ENCODE measurements at places on chromosomes 4 and X. TPM values are rescaled to one million over a fixed set of nuclear protein-coding genes. Genes with fewer than 3 reads are reported as not detected.

DNA sequence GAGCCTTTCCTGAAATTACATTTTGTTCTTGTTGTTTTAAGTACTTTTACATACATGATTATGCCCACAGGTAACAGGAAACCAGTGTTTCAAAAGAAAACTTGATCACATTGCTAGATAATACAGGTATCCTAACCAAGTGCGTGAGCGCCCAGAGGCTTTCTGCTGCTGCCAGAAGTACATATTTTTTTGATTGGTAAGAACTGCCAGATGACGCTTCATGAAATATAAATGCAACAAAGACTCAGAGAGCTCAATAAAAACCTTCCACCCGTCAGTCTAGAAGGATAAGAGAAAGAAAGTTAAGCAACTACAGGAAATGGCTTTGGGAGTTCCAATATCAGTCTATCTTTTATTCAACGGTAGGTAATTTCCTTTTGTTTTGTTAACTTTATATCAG lies at the start of gene EPGN:
TSS of gene EPGN (plus strand) at position 256 of the 400 bp plus-strand sequence. CDS start at position 320, 64 bp downstream.
- no peak for DNase-seq

DNA sequence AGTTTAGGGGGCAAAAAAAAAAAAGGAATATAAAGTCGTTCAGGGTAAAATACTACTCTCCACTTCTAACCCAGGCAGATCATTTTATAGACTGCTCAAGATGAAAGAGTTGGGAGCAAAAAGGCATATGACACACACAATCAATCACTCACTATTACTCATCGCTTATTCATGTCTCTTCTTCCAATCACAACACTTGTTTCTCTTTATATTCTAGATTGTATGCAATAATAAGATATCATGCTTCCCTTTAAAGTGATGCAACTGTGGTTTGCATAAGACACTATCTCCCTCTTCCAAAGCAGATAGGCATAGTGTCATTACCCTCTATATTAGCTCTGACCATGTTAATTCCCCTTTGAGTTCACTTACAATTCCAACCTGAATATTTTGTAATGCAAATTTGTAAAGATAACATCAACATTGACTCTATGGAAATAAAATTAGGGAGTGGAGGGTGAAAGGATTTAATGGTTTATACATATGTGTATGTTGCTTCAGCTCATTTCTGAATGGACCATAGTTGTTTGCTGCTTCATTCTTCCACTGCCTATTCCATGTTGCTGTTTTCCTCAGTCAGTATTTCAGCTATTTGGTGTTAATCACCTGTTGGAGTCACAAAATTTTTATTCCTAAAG lies 154.9 kb upstream of the EPHA5 start:
- no peak for DNase-seq

FABP2 gene
- not detected for total RNA-seq

COL25A1 gene
- 3.4 TPM for total RNA-seq

- DNase-seq: no peak
These were observed 9.5 kb downstream of the HPGDS start for GRCh38 chr4:94332983-94333590.

GRCh38 chrX:82973646-82974045 lies 534.4 kb upstream of the POU3F4 start:
- DNase-seq: peak; percentile 43

TMSB15C gene
- total RNA-seq: 1.4 TPM

GRCh38 chrX:131729295-131729694 lies 185.4 kb downstream of the OR13H1 start:
- DNase-seq: peak; percentile 91

GAGE12J gene
- not detected for total RNA-seq

DNA sequence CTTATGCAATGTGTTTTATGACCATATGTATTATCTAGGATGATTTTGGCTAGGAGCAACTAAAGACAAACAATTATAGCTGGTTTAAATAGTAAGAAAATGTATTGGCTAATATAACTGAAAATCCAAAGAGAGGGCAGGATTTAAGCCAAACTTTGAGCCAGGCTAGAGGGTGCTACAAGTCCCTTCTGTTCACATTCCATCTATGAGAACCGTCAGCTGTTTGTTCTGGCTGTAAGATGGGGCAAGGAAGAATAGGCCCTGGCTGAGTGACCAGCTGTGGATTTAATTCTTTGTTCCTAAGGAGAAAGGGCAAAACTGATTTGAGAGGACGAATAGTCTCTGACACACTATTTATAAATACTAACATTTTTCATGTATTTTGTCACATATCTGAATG lies 79.2 kb upstream of the UGT8 start:
- DNase-seq: no peak

VCX3A gene
- total RNA-seq: not detected

NPY1R gene
- 4.5 TPM for total RNA-seq

DNA sequence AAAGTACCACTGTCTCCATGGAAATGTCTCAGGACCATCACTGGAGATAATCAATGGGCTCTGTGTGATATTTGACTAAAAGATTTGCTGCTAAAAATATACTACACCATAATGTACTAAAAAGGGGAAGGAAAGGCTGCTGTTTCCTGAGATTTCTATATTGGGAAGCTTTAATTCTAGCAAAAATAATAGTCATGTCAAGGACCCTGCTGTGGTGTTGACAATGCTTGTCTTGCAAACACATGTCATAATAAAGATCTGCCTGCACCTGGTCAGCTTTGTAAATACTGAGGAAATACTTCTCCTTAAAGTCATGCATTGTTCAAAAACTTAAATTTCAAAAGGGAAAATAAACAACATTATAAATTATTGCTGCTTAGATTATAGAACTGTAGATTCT lies 417.9 kb downstream of the GPM6A start:
- DNase-seq: no peak

- DNase-seq: no peak
These were observed 33.0 kb upstream of the CPLX1 start for GRCh38 chr4:858831-859451.

DNA sequence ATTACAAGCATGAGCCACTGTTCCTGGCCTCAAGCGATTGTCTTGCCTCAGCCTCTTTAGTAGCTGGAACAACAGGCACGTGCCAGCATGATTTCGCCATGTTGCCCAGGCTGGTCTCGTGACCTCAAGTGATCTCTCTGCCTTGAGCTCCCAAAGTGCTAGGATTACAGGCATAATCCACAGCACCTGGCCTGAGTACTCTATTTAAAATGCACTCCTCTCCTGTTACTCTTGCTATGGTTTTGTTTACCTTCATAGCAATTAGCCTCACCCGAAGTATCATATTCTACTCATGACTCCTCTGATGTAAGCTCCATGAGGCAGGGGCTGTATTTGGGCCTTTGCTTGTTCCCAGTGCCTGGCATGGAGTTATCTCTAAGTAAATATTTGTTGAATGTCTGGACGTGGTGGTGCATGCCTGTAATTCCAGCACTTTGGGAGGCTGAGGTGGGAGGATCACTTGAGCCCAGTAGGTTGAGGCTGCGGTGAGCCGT lies 92.5 kb upstream of the SLC34A2 start:
- DNase-seq: no peak

- no peak for DNase-seq
These were observed 36.9 kb upstream of the CHIC1 start for GRCh38 chrX:73525928-73526690.

TCP11X2 gene
- total RNA-seq: not detected

- DNase-seq: no peak
These were observed 28.4 kb upstream of the CPLX1 start for GRCh38 chr4:854356-854755.

DNA sequence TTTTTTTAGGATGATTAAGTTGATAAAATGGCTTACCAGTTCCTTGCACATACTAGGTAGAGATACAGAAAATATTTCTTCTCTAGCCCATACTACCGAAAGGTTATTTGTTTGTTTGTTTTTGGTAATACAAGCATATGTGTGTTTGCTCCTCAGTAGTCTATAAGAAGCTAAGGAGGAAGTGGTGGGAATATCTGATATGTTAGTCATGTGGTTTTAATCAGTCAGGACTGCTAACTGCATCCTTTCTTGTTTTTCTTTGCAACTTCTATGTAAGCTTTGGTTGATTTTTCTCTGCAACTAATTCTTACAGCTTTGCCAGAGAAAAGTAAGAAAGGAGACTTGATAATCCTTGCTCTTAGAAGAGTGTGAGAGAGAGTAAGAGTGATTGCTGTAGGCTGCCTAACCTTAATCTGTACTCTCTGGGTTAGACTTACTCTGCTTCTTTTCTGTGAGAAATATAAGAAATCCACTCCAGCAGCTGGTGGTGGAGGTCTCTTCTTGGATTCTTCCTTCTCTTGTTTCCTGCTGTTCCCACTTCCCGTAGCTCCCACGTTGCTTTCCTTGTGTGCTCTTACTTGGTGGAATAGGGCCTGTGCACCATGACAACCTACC lies 28.3 kb downstream of the SEPTIN11 start:
- no peak for DNase-seq

DNA sequence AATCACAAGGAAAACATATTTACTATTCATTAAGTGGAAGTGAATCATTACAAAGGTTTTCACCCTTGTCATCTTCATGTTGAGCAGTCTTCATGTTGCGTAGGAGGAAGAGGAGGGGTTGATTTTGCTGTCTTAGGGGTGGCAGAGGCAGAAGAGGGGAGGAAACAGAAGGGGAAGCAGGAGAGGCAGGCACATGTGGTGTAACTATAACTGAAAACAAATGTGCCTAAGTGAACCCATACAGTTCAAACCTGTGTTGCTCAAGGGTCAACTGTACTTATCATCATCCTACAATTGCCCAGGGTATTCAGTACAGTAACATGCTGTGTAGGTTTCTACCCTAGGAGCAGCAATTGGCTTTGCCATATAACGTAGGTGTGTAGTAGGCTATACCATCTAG lies 47.2 kb downstream of the SYNPO2 start:
- DNase-seq: no peak

DNA sequence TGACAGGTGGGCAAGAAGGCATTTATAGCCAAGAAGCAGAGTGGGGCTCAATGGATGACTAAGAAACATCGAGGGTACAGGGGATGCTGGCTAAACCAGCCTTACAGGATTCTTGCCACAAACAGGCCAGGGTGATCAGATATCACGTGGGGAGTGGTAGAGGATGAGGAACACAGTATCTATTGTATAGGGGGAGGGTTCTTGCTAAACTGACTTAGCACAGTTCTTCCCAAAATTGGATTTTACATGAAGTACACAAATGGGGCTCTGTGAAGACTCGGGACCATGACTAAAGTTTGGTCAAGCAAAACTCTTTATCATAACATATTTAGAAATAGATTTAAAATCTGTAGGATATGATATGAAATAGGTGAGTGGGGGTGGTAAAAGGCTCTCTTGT lies 144.0 kb upstream of the ATOH1 start:
- DNase-seq: no peak

DNA sequence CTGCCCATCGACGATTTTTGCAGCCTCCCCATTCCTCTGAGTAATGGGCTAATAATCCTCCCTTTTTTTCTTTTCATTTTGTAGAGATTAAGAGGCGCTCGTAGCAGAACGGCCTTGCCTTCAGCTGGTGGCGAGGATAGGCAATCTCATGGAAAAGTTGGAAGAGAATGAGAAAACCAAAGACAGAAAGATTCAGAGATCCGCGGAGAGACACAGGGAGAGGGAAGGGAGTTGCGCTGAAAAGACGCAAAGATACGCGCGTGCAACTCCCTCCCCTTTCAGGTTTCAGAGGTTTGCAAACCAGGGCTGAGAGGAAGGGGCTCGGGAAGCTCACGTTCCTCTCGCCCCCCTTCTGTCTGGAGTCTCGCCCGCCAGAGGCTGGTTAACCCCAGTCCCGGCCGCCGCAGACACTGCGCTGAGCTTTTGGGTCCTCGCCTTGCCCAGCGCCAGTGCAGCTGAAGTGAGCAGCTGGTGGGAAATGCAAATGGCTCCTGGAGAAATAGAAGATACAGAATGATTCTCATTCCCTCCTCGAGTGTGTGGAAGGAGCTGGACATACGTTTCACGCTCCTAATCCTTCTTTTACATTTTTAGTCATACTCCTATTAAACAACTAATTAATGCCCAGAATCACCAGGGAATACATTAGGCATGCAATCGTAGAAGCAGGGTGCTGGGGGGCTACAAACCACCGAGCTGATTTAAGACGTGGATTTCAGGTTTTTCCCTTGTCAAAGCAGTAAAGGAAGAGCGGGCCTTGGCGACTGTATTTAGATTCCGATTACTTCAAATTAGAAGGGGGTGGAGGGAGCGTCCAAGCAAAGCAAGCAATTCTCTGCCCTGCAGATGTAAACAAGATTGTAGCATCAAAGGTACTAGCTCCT lies 16.6 kb upstream of the PITX2 start:
- DNase-seq: no peak

DNA sequence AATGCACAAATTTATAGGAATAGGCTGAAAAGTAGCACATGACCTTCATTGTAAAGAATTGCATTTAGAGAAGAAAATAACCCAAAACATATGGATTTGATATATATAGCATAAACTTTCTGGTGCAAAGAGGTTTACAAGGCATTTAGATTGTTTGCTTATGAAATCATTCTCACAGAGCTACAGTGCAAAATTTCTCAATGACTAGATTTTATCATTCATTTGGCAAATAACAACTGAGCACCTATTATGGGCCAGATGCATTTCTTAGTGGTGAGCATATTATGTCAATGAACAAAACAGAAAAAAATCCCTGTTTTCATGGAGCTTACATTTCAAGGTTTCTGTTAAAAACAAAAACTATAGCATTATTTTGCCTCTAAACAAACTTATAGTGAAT lies 34.1 kb upstream of the TNIP3 start:
- no peak for DNase-seq

DNA sequence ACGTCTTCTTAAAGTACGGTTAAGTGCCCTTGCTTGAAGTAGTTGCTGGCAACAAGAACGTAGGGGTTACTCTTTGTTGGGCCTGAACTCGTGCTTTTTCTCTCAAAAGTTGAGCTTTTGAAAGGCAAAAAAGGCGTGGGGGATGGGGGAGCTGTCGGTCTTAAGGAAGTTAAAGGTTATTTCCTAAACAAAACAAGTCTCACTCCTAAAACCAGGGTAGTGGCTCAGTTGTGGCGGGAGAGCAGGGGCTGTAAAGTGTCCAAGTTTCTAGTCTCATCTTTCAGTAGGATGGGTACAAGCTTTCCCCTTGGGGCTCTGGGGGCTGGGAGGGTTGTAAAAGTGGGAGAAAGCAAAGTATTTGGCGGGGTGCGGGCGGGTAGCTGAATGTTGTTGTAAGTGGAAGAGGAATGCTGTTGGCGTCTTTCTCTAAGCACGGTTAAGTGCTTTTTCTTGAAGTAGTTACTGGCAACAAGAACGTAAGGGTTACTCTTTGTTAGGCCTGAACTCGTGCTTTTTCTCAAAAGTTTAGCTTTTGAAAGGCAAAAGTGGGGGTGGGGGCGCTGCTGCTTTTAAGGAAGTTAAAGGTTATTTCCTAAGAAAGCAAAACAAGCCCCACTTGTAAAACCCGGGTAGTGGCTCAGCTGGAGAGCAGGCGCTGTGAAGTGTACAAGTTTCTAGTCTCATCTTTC lies 904 bp upstream of the WDR1 start:
- DNase-seq: no peak

GRCh38 chr4:52856801-52857200 lies 5.3 kb upstream of the RASL11B start:
- no peak for DNase-seq

Data from ureter (tissue), 1 donor.